RKO (cell line): ENCODE measurements at places on chromosomes 16 and 17.
A peak's percentile ranks its signal among the peaks of the same experiment; 100 is the strongest.

DNA sequence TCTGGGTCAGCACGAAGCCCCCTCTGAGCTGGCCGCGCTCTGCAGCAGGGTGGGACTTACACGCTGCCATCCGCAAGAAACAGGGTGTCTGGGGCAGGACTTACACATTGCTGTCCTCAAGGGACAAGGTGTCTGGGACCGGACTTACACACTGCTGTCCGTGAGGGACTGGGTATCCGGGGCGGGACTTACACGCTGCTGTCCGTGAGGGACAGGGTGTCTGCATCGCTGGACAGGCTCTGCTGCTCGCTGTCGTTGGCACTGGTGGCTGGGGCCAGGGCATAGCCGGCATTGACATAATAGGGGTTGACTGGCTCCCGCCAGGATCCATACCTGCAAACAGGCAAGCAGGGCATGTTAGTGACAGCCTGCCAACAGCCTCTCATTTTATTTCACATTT, 31.4 kb downstream of the PDIA2 start:
- DNase-seq: no peak

GRCh38 chr16:88700322-88700635, 5.9 kb downstream of the RNF166 start:
- no peak for DNase-seq

- no peak for DNase-seq
These were observed 75.9 kb upstream of the TNRC6C start for GRCh38 chr17:77882481-77883212.

- no peak for DNase-seq
These were observed at the start of gene EXOC3L1 for GRCh38 chr16:67190041-67190440. EXOC3L1 (minus strand) TSS chr16:67190136; CDS start chr16:67189676, 460 bp downstream.

DNA sequence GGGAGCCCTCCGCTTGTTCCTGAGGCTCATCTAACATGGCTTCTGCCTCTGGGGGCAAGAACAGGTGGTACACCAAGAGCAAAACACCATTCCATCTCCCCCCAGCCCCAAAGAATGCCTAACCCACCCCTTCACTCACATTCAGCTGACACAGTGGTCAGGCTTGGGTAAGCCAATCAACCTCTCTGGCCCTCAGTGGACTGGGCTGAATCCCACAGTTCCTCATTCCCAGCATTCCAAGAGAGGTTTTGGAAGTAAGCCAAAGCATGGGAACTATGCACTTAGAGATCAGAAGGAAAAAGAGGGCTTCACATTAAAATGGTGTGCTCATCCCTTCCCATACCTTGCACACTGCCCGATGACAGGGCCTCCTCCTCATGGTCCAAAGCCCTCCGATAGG, 7.8 kb downstream of the PIGS start:
- no peak for DNase-seq

- DNase-seq: no peak
These were observed 26.1 kb downstream of the METTL16 start for GRCh38 chr17:2485543-2485942.

DNA sequence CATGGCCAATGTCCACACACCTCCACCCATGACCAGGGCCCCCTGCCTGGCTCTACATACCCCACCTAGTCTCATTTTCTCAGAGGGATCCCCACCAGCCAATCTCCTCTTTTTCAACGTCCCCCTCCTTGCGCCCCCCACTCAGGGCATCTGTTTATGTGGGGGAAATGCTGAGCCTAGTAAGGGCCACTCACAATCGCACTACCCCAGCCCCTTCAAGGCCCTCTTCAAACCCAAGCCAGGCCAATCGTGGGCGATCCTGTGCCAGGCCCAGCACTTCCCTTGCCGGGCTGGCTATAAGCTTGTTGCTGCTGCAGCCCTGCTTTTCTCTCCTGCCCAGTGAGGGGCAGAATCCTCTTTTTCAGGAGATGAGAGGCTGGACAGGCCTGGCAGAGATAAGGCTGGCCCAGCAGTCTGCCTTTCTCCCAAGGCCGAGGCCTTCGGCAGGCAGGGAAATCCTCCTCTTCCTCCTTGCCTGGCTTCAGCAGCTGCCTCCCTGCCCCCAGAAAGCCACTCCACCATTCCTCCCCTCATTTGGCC, 16.1 kb downstream of the HSD11B2 start:
- no peak for DNase-seq

- DNase-seq: no peak
These were observed 25.3 kb downstream of the KLHDC4 start for GRCh38 chr16:87740441-87740840.

DNA sequence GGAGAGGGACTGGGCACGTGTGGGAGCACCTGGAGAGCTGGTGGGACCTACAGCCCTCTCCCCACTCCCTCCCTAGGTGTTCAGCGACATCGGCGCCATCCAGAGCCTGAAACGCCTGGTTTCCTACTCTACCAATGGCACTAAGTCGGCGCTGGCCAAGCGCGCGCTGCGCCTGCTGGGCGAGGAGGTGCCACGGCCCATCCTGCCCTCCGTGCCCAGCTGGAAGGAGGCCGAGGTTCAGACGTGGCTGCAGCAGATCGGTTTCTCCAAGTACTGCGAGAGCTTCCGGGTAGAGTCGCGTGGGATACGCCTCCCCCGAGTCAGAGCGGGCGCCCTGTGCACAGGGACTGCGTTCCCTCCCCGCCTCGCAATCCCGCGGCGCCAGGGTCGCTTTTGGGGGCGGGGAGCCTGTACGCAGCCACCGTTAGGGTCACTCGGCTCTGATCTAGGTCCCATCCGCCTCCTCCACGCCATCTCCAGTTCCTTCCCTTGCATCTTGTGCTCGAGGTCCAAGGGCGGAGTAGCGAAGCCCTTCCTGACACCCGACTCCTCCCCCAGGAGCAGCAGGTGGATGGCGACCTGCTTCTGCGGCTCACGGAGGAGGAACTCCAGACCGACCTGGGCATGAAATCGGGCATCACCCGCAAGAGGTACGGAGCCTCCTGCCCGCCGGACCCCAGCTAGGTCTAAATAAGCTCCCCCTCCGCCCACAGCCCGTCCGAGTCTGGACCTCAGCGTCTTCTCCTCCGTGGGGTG, 13.0 kb downstream of the SARM1 start:
- peak; percentile 34 for DNase-seq

DNA sequence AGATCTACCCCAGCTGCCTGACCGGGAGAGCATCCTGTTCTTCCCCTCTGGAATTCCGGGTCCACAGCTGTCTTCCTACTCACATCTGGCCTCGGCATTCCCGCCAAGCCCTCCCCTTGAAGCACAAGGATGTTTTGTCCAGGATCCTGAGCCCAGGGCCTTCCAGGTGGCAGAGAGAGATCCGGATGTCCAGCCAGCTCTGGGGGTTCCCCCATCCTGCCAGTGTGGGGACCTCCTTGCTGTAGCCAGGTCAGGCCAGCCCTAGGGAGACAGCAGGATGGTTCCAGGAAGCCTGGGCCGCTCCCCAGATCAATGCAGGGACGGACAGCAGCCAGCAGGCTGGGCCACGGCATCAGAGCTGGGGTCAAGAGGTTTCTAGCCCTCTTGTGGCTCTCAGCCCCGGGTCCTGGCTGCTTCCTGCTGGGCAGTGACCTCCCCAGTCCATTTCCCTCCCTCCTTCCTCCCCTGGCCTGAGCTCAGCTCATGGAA, 55.3 kb downstream of the SOCS3 start:
- no peak for DNase-seq

- no peak for DNase-seq
These were observed 3.7 kb downstream of the NCOR1 start for GRCh38 chr17:16211590-16211989.

GRCh38 chr16:60295451-60295850, 1561.3 kb upstream of the GOT2 start:
- no peak for DNase-seq

GRCh38 chr16:2150418-2151187, 2.2 kb downstream of the RAB26 start:
- DNase-seq: peak; percentile 47

DNA sequence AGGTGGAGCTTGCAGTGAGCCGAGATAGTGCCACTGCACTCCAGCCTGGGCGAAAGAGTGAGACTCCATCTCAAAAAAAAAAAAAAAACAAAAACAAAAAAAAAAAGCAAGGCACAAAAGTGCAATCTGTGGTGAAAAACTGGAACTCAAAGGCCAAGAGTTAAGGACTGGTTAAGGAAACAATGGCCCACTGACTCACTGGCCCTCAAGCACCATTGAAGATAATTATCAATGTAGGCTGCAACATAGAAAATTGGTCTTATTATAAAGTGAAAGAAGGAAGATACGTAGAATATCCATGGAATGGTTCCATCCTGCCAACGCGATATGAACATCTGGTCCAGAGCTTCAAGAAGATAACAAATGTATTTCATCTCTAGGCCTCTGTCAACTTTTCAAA, 444.2 kb downstream of the SOX9 start:
- DNase-seq: no peak

GRCh38 chr17:39483506-39483905, 22.2 kb downstream of the CDK12 start:
- DNase-seq: no peak

- DNase-seq: no peak
These were observed 8.1 kb downstream of the CTRL start for GRCh38 chr16:67923414-67924116.

- DNase-seq: no peak
These were observed 38.5 kb downstream of the PGS1 start for GRCh38 chr17:78416791-78417530.

DNA sequence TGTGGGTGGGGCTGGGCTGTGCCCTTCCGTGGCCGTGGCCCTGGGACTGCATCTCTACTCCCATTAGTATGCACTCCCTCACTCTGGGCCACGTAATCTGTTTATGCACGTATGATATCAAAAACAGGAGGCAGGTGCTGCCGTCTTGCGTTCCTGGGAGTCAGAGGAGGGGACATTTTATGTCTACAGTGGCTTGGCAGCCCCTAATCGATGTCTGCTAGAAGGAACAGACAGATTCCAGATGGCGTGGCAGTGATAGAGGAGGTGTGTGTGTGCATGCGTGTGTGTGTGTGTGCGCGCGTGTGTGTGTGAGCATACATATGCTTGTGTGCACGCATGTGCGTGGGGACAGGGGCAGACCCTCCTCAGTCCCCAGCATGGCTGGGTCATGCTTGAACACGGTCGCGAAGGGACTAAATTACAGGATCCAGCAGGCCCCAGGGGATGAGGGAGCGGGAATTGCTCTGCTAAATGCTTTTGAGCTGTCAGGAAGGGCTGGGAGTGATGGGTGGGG, 44.7 kb downstream of the SREBF1 start:
- DNase-seq: no peak

DNA sequence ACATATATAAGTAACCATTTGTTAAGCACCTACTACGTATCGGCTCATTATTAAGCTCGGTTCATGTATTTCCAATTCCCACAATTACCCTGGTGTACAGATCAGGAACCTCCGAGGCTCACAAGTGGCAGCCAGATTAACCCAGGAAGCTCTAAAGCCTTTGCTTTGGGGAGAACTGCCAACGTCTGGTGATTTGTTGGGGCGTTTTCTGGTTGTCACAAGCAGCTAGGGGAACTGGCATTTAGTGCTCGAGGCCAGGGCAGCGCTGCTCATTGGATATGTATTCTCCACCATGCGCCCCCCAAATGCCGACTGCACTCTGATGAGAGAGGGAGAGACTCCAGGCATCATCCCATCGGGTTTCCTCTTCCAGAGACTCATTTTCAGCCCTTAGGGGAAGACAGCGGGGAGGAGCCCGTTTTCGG, 541 bp downstream of the ZNF18 start:
- peak; percentile 76 for DNase-seq

DNA sequence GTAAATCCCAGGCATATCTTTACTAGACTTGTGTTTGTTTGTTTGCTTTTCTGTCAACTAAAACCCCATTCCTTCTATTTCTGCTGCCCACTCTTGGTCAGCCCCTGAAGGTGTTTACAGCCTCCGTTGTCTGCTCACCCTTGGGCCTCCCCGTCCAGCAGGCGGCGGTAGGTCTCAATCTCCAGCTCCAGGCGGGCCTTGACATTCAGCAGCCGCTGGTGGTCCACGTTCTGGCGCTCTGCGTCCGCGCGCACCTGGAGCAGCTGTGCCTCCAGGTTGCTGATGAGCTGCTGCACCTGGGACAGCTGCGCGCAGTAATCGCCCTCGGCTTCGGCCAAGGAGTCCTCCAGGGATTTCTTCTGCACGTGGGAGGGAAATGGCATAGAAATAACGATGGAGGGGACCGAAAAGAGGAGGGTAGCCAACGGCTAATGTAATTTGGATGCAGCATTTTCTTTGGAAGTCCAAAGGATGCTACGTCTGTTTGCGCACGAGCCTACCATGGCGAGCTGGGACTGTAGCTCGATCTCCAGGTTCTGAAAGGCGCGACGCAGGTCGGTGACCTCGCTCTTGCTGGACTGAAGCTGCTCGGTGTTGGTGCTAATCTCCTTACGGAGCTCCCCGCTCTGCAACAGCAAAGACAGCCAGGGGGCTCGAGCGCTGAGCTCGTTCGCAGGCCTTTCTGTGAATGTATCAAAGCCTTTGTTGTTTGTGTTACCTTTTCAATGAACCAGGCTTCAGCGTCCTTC, 3.9 kb downstream of the KRT12 start:
- no peak for DNase-seq

DNA sequence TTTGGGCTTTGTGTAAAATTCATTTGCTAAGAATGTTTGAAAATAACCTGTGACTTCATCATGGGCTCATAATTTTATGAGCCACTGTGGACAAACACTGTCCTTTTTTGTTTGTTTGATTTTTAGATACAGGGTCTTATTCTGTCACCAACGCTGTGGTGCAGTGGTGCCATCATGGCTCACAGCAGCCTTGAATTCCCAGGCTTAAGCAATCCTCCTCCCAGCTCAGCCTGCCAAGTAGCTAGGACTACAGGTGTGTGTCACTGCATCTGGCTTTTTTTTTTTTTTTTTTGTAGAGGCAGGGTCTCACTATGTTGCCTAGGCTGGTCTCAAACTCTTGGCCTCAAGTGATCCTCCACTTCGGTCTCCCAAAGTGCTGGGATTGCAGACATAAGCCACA, 8.3 kb downstream of the TEX2 start:
- DNase-seq: no peak

- no peak for DNase-seq
These were observed 3.7 kb upstream of the DHX33 start for GRCh38 chr17:5472511-5472910.

- no peak for DNase-seq
These were observed 50.8 kb upstream of the SMIM36 start for GRCh38 chr17:55561973-55562495.

GRCh38 chr16:81650281-81650680, 128.8 kb upstream of the PLCG2 start:
- DNase-seq: no peak

- DNase-seq: no peak
These were observed at the start of gene BMERB1 for GRCh38 chr16:15434425-15435215. BMERB1 (plus strand) TSS chr16:15434588; CDS start chr16:15434654, 66 bp downstream.

- no peak for DNase-seq
These were observed 70.3 kb downstream of the N4BP1 start for GRCh38 chr16:48539485-48540221.

- DNase-seq: no peak
These were observed 38.9 kb upstream of the CSNK2A2 start for GRCh38 chr16:58236831-58237230.

DNA sequence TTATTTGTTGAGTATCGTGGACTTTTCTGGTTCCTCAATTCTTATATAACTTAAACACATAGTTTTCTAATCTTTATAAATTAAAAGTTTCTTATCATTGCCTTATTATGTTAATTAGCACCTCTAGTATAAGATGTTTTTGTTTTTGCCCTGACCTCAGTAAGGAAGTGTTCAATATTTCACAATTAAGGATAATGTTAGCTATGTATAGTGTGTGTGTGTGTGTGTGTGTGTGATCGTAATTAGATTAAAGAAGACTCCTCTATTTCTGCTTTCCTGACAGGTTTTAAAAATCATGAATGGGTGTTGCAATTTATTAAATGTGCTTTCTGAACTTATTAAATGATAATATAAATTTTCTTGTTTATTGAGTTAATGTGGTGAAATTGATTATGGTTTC, 12.0 kb downstream of the IL21R start:
- no peak for DNase-seq

GRCh38 chr17:13099089-13099735, 81.4 kb upstream of the ELAC2 start:
- no peak for DNase-seq
